ENCODE measurements at places on chromosomes 7 and 10. TPM values are rescaled to one million over a fixed set of nuclear protein-coding genes. Genes with fewer than 3 reads are reported as not detected.

The CDK14 gene
- 69.2 TPM for total RNA-seq

The LRGUK gene
- total RNA-seq, result 4.7 TPM

The ITPRID1 gene
- total RNA-seq, result not detected

The LAMB4 gene
- total RNA-seq, result 1.8 TPM

The NUTM2E gene
- 0.76 TPM for total RNA-seq

The SEMA3C gene
- 139 TPM for total RNA-seq

The VPS37D gene
- 18.6 TPM for total RNA-seq
